ENCODE measurements at places on chromosomes 1 and 21.

DNA sequence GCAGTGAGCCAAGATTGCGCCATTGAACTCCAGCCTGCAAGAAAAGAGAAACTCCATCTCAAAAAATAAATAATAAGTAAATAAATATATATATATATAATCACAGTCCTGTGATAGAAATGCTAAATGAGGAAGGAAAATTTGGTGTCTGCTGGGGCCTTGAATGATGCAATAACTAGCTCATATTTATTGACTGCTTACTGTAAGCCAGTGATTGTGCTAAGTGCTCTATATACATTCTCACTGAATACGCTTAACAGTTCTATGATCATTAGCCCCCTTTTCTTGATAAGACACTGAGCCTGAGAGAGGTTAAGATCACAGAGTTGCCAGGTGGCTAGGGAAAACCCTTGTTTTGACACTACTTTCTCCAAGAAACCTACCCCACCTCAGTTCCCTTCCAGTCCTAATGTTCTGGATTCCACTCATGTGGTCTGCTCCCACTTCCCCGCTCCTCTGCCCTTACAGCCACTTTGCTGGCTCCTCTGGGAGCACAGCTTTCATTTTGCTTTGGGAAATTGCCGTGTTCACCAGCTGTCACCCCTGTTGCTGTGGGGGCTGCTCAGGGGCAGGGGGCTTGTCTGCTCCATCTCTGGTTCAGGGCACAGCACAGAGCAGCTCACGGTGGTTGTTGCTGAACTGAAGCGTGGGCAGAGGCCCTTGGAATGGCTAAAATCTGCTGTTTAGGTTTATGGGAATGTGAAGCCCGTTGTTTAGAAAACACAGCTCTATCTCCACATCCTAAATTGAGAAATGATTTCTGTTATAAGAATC, 2.5 kb upstream of the BMP8A start:
- DNase-seq = no peak
- no peak overlapping the region for H3K27ac ChIP-seq
- H3K36me3 ChIP-seq = peaks cover 13% of the 10 kb centered on the region
- no peak overlapping the region for H3K4me3 ChIP-seq
- peaks cover 14% of the 10 kb centered on the region for H3K4me1 ChIP-seq

GRCh38 chr1:181525104-181525721, 41.9 kb downstream of the CACNA1E start:
- H3K27me3 ChIP-seq = no peaks in the 10 kb centered on the region
- no peaks in the 10 kb centered on the region for H3K4me1 ChIP-seq
- no peak overlapping the region for H3K4me3 ChIP-seq

GRCh38 chr21:37455504-37455911, 88.9 kb downstream of the DYRK1A start:
- DNase-seq = no peak
- no peak overlapping the region for H3K4me3 ChIP-seq
- H3K36me3 ChIP-seq = no peaks in the 10 kb centered on the region
- peaks cover 49% of the 10 kb centered on the region for H3K4me1 ChIP-seq
- no peaks in the 10 kb centered on the region for H3K27me3 ChIP-seq

DNA sequence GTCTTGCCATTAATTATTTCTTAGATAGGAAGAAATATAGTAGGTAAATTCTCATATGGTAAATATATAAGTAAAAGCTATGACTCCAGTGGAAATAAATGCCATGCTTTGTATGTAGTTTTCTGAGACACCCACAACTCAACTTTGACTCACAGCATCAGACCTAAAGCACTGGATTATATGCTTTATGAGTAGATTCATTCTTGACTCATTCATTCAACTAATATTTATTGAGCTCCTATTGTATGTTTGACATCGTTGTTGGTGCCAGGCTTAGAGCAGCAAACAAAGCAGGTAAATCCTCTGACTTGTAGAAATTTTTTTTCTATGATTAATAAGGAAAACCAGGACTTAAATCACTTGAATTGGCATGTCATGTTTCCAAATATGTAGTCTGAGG, 211.4 kb downstream of the PTPRC start:
- no peaks in the 10 kb centered on the region for H3K36me3 ChIP-seq
- H3K4me3 ChIP-seq = no peak overlapping the region
- no peaks in the 10 kb centered on the region for H3K27me3 ChIP-seq
- DNase-seq = no peak

- no peak for DNase-seq
- H3K27ac ChIP-seq = no peak overlapping the region
- H3K36me3 ChIP-seq = no peaks in the 10 kb centered on the region
- no peaks in the 10 kb centered on the region for H3K27me3 ChIP-seq
- H3K4me3 ChIP-seq = no peak overlapping the region
- peaks cover 12% of the 10 kb centered on the region for H3K4me1 ChIP-seq
Measured at GRCh38 chr1:241846375-241846774, 1.6 kb upstream of the EXO1 start.

GRCh38 chr1:53929246-53929960, 16.1 kb downstream of the IFT25 start:
- H3K36me3 ChIP-seq = peaks cover 5% of the 10 kb centered on the region
- DNase-seq = no peak
- no peaks in the 10 kb centered on the region for H3K4me1 ChIP-seq
- H3K27ac ChIP-seq = no peak overlapping the region
- no peaks in the 10 kb centered on the region for H3K27me3 ChIP-seq
- no peak overlapping the region for H3K4me3 ChIP-seq

GRCh38 chr21:35349376-35350080, 300.4 kb upstream of the RUNX1 start:
- H3K4me1 ChIP-seq = no peaks in the 10 kb centered on the region
- H3K4me3 ChIP-seq = no peak overlapping the region
- H3K27me3 ChIP-seq = no peaks in the 10 kb centered on the region
- no peak for DNase-seq
- no peak overlapping the region for H3K27ac ChIP-seq

DNA sequence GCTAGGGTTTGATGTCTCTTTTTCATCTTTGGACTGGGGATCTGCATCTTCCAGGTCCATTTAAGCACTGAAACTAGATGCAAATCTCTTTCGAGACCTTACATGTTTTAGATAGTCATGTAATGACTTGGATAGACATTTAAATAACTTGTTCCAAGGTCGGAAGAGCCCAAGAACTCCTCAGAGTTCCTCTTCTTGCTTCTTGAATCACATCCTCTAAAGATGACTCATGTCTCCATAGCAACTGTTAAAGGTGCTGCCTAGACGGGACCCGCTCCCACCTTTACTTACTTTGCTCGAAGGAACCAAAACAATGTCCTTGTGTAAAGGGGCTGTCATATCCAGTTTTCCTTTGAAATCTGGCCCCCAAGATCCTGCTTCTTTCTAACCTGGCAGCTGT, 130.0 kb downstream of the EDEM3 start:
- H3K27me3 ChIP-seq = no peaks in the 10 kb centered on the region
- H3K27ac ChIP-seq = no peak overlapping the region
- no peaks in the 10 kb centered on the region for H3K4me1 ChIP-seq
- DNase-seq = no peak
- H3K36me3 ChIP-seq = no peaks in the 10 kb centered on the region

DNA sequence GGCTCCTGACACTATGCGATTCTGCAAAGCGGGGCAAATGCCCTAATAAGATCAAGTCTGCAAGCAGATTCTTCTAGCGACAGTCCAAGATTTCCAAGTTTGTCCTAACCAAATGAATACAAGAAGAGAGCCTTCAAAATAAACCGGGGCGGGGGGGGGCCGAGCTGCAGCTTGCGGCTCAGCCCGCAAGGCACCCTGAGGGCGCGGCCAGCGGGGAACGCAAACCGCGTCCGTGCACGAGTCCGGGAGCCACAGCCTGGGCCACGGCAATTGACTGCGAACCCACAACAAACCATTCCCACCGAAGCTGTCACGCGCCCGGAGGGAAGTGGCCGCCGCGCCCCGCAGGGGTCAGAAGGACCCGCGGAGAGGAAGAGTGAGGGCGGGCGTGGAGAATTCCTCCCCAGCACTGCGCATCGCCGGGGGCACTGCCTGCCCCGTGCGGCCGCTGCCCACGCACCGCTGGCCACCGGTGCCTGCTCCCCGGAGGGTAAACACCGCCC, 687 bp downstream of the TGFBR3 start:
- peak overlapping the region; percentile 95 for H3K27ac ChIP-seq
- DNase-seq = peak; percentile 50
- no peaks in the 10 kb centered on the region for H3K27me3 ChIP-seq

DNA sequence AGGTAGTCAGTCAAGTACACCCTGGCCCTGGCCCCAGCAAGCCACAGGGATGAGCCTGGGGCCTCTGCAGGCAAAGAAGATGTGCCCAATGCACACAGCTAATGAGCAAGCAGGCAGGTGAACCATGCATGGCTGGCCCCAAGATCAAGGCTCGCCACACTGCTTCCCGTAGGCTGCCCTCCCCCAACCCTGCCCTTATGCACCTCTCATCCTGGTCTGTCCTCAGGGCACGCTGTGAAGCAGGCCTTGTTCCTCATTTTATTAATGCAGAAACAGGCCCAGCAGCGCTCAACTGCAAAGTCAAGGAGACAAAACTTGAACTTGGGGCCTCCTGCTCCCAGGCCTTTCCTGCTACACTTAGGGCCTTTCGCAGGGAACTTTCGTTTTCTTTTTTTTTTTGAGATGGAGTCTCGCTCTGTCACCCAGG, 35.6 kb upstream of the ID3 start:
- no peak overlapping the region for H3K4me3 ChIP-seq
- no peak overlapping the region for H3K27ac ChIP-seq
- no peaks in the 10 kb centered on the region for H3K27me3 ChIP-seq
- DNase-seq = no peak
- no peaks in the 10 kb centered on the region for H3K36me3 ChIP-seq
- peaks cover 32% of the 10 kb centered on the region for H3K4me1 ChIP-seq

DNA sequence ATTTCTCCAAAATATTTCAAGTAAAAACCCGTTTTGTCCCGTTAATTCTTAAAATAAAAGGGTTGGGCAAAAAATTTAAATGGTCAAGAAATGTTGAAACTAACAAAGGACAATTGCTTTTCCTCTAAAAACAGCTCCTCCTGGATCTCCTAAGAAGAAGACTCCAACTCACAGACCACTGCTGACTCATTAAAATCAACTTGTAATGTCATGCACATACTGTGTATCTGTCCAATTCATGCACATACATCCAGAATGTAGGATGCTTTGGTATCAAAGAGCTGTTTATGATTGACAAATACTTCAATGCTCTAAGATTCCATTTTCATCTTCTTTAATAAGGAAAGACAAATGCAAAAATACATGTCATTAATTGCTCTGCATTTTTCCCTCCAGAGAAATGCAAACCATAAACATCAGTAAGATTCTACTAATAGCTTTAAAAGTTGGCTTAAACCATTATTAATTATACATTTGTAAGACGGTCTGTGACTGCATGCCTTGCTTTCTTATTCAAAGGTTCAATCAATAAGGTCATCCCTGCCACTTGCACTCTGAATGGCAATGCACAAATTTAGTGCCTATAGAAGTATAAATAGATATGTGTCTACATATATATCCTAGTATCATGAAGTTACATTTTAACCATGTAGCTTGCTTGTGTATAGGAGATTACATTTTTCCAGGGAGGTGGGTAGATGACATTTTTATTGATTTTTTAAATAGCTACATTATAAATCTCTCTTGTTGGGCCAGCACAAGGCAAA, 44.7 kb downstream of the PTGER3 start:
- no peaks in the 10 kb centered on the region for H3K36me3 ChIP-seq
- H3K27me3 ChIP-seq = no peaks in the 10 kb centered on the region
- DNase-seq = no peak

GRCh38 chr1:212291505-212292134, 6.4 kb downstream of the PPP2R5A start:
- H3K4me1 ChIP-seq = peaks cover 73% of the 10 kb centered on the region
- no peaks in the 10 kb centered on the region for H3K27me3 ChIP-seq
- no peak for DNase-seq
- H3K27ac ChIP-seq = no peak overlapping the region
- H3K36me3 ChIP-seq = no peaks in the 10 kb centered on the region

DNA sequence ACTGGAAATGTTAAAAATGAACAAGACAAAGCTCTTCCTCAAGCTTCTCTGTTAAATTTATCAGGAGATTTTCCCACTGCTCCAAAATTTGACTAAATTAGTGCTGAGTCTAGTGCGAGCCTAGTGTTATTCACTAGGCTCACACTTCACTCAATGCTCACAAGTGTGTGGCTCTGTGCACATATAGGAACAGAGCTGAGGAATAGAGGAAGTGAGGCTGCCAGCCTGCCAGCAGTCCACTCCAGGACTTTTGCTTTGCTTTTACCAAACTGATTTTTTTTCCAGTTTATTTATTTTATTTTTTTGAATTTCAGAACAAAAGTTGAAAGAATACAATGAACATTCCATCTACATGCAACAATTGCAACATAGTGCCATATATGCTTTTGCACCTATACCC, 87.2 kb downstream of the VAV3 start:
- no peak overlapping the region for H3K27ac ChIP-seq
- H3K4me3 ChIP-seq = no peak overlapping the region
- no peaks in the 10 kb centered on the region for H3K4me1 ChIP-seq
- no peaks in the 10 kb centered on the region for H3K27me3 ChIP-seq

DNA sequence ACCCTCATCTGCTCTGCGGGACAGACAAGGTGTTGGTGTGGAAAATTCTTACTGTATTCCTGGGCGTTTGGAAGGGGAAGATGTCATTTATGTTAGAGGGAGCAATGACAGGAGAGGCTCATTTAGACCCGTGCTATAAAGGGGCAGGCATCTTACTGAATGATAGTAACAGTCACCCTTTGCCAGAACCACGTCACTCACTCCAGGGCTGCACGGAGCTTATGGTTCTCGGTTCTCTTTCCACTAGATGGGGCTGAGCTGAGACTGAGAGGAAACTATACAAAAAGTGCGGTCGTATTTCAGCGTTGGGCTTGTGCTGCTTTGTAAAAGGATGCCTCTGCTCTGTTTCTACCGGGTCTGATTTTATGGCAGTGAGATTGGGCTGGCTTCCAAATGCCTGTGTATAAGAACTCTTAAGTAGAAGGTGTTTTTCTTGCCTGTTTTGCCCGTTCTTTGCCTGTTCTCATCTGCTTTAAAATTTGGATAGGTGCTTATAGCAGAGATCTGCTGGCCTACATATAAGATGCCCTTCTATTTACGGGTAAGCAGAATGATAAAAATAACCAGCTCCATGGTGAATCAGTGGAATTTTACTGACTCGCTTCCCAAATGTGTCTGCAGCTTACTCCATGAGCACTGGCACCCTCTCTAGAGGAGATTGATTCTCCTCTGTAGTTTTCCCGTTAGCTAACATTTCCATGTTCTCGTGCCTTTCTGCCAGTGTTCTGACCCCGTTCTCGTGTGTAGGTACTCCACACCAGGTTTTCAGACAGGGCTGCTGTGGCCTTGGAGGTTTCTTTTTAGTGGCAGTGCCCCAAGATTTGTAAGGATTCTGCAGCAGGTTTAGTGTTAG, 55.9 kb downstream of the MRPS6 start:
- peak; percentile 65 for DNase-seq
- no peak overlapping the region for H3K27ac ChIP-seq
- H3K4me3 ChIP-seq = no peak overlapping the region
- H3K27me3 ChIP-seq = no peaks in the 10 kb centered on the region
- H3K4me1 ChIP-seq = peaks cover 31% of the 10 kb centered on the region
